ENCODE measurements at places on chromosomes 7 and 10.

DNA sequence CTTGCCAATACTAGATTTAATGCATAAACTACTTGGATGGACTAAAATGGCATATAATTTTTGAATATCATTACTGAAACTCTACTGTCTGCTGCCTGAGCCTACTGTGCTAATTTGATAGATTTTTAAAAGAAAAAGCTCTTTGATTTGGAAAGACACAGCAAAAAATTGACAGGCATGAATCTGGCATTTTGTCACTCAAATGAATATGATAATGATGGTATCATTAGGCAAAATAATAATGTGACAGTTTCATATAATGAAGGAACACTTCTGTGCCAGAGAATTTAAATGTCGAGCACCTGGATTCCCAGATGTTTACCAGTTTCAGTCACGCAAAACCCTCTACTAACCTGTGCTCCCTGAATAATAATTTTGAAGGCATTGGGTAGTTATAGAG, 60.0 kb upstream of the SLC13A1 start:
- DNase-seq: no peak

- DNase-seq: peak; percentile 59
These were observed 593 bp downstream of the CDK13 start for GRCh38 chr7:39950473-39951225.

DNA sequence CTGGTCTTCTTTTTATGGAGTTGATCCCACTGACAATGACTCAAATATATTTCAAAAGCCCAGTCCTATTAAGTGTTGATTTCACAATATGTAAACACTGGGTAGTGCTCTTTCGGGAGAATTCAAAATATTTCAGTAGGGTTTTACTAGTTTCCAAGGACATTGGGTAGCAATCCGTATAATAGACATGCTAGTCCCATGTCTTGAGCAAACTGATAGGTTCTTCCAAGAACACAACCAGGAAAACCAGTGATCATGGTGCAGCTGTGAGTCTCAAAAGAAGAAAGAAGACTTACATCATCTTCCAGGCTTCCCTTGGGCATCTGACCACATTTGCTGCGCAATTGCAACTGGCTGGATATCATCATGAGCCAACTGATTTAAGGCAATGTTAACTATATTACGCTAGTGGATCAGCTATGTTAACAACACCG, 59.3 kb upstream of the APBB1IP start:
- DNase-seq: no peak

DNA sequence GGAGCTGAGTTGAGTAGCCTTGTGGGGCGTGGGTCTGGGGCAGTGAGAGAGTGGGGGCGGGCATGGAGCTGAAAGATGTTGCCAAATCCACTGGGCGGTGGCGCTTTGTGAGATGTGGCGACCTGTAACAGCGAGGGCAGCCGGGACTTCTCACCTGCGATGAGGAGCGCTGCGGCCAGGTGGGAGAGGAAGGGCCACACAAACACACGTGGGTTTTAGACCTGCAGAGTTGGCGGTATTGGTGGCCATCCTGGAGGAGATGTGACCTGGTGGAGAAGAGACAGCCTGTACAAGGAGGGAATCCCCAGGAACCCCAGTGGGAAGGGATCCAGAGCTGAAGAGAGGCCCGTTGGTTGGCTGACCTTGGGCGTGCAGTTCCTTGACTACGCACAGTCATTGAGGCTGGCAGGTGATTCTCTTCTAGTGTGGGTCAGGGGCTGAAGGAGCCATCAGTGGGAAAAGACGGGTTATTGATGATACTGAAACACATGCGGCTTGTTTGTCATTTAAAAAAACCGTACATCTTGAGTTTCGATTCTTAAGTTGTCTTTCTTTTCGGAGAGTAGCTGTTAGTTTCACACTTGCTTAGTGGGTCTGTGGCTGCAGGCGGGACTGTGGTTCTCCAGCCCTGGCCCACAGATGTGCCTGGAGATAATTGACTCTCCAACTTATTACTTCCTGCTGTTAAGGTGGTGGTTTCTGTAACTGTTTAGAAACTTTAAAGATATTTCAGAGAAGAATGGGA, 2.4 kb downstream of the CHST12 start:
- DNase-seq: peak; percentile 68

DNA sequence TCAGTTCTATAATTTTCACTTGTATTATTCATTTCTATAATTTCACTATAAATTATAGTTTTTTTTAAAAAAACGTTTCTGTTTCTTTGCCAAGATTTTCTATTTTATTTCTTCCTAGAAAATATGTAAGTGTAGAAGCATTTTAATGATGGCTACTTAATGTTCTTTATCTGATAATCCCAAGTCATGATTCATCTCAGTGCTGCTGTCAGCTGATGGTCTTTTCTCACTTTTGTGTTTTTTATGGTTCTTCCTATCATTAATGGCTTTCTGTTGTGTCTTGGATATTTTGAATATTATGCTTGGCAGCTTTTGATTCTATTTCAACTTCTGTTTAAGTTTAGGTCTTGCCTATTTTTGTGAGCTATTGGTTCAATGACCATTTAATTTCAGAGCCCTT, 268.6 kb downstream of the BAMBI start:
- DNase-seq: no peak

DNA sequence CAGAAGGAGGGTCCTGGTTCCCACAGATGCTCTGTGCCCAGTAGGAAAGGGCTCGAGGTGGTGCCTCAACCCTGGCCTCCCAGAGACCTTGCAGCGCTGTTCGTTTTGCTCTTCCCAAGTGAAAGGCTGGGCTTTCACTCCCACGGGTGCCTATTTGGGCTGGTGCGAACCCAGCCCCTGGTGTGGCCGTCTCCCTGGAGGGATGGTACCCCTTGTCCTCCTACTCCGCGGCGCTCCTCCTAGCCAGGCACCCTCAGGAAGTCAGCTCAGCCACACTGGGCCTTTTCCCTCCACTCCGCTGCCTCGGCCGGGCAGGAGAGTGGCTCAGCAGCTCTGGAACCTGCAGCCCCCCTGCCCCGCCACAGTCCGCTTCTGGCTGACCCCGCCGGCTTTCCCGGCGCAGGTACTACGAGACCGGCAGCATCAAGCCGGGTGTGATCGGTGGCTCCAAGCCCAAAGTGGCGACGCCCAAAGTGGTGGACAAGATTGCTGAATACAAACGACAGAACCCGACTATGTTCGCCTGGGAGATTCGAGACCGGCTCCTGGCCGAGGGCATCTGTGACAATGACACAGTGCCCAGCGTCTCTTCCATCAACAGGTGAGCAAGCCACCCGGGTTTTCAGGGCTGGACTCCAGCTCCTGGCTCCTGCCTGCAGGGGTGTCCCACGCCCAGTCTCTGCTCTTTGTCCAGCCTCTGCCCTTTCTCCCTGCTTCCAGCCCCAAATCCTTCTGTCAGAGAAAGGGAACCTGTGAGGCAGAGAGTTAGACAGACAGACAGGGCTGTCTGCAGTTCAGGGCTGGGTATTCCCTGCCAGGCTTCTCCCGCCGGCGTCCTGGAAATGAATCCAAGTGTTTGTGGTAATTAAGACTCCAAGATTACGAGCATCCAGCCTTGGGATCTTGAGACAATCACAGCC, 5.2 kb downstream of the PAX2 start:
- no peak for DNase-seq

DNA sequence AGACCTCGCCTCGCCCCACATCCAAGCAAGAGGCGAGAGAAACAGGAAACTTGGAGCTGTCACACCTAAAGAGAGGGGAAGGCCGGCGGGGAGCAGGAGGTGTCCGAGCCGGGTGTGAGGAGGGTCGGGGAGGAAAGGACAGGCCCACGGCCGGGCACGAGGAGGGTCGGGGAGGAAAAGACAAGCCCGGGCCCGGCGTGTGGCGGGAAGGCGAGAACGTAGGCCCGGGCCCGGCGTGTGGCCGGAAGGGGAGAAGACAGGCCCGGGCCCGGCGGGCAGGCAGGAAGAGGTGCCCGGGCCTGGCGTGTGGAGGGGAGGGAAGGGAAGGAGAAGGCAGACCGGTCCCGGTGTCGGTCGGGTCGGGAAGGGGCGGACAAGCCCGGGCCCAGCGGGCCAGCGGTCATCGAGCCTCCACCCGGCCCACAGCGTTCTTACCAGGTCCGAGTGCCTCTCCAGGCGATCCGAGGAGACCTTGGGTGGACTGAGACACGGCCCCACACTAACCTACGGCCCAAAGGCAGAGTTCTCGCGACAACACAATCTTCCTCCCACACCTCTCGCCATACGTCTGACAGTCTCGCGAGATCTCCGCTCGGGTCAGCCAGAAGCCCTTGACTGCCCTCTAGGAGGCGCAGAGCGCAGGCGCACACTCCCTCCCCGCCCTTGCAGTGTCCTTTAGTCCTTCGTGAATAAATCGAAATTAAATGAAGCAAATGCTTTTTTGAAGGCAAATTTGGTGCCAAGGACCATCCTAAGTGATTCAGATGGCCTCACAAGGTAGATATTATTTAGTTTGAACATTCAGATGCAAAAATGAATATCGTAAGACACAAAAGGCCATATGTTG, at the start of gene NCOA4:
Gene NCOA4, minus strand, starts transcription at position 533 of the 847 bp plus-strand sequence. CDS start 13,943 bp downstream, outside the sequence.
- DNase-seq: peak; percentile 96

- no peak for DNase-seq
These were observed 79.5 kb upstream of the PRSS58 start for GRCh38 chr7:142337054-142338001.

DNA sequence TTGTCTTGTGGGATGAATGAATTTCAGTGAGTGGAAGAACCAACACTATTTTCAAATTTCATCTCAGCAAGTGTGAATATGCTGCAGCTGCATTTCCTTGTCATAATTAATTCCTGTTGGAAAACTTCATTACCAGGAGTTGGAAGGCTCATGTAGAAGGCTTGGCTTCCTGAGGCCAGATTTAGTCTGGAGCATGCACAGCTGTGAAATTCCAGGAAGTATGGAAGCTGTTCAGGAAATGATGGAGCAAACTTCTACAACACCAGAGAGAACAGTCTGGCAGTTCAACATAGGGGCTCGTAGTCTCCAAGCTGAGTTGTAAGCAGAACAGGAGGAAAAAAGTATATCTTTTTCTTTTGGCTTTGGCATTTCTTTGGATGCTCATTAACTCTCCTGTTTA, 1439.9 kb upstream of the CELF2 start:
- no peak for DNase-seq
